Islet precursor cell (in vitro differentiated cells): ENCODE measurements at places on chromosomes 7 and 10.

DNA sequence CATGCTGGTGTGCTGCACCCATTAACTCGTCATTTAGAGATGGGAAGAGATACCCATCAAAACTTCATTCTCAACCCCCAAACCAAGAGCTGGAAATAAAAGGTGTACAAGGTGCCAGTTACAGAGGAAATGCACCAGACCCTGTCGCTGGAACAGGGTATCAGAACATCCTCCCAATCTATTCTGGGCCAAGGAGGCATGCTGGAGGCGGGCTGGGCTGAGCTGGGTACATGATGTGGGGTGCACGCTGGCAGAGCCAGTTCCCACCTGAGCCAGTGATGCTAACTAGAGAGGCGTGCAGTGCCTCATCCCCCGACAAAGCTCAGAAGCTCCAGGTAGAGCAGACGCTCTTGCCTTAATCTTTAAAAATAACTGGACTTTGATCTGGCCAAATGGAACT is 70.1 kb downstream of the NPSR1 start:
- DNase-seq: no peak

- no peak for DNase-seq
These were observed 30.5 kb upstream of the GNAT3 start for GRCh38 chr7:80542398-80542797.

GRCh38 chr10:10917031-10917430 is 100.6 kb upstream of the CELF2 start:
- DNase-seq: no peak

DNA sequence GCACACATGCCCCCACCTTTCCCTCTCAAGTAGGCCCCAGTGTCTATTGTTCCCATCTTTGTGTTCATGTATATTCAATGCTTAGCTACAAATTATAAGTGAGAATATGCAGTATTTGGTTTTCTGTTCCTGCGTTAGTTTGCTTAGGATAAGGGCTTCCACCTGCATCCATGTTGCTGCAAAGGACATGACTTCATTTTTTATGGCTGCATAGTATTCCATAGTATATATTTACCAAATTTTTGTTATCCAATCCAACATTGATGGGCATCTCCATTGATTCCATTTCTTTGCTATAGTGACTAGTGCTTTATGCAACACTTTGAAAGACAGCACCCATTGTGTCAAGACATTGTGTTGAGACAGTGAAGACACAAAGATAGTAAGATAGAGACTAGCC is 19.0 kb upstream of the ABCB4 start:
- no peak for DNase-seq

DNA sequence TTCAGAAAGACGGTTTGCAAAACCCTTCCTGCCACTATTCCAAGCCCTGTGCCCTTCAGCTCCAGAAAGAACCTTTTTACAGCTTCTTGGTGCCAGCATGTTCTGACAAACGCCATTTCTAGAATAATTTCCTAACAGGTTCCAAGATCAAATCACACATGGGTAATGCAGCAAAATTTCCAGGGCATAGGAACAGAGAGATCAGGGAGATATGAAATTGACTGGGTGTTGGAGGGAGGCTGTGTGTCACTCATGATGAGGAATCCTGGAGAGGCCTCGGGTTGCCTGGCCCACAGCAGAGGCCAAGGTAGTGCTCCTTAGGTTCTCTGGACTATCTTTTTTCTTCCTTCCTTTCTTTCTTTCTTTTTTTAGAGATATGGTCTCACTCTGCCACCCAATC is 29.5 kb downstream of the RAB19 start:
- no peak for DNase-seq

GRCh38 chr10:60463746-60464145 is 74.1 kb upstream of the ANK3 start:
- no peak for DNase-seq

DNA sequence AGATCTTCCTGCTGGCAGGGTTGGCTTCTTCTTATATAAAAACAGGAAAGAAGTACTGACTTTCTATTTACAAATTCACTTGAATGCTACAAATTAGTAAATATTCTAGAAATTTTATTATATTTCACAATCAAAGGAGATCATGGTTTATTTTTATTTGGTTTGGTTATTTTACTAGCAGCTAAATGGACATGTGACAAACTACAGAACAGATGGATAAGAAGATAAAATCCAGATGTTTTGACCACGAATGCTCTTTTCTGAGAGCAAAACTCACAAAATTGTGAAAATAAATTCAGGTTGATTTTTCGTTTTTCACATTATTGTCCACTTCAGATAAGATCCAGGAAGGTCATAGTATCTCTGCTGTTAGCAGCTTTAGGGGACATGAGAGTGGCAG is 55.4 kb downstream of the CACNA2D1 start:
- no peak for DNase-seq

- no peak for DNase-seq
These were observed 109.8 kb upstream of the NOBOX start for GRCh38 chr7:144513334-144513733.

- no peak for DNase-seq
These were observed 61.3 kb downstream of the PRLHR start for GRCh38 chr10:118534136-118534535.

DNA sequence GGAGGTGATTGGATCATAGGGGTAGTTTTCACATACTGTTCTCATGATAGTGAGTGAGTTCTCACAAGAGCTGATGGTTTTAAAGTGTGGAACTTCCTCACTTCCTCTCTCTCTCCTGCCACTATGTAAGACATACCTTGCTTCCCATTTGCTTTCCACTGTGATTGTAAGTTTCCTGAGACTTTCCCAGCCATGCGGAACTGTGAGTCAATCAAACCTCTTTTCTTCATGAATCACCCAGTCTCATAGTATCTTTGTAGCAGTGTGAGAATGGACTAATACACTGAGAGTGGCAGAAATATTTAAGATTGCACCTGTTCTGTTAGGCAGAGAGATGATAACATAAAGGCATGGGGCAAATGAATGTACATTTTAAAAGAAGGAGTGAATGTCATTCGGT is 507.8 kb downstream of the SORCS3 start:
- DNase-seq: no peak

DNA sequence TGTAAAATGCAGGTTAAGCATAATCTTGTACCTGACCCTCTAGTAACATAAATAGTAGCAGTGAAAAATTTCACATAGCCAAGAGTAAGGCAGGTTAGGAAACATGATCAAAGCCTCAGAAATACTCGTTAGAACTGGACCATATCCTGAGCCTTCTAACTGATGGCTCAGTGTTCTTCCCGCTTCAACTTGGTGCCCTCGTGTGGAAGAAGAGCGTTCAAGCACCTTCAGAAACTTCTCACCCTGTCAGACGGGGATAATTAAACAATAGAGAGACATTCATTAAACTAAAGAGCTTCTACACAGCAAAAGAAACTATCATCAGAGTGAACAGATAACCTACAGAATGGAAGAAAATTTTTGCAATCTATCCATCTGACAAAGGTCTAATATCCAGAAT is 124.5 kb downstream of the MYOF start:
- no peak for DNase-seq

GRCh38 chr10:48523820-48524758 is 80.8 kb downstream of the ARHGAP22 start:
- DNase-seq: no peak

- no peak for DNase-seq
These were observed 170.9 kb upstream of the MAGI2 start for GRCh38 chr7:79624336-79624735.

DNA sequence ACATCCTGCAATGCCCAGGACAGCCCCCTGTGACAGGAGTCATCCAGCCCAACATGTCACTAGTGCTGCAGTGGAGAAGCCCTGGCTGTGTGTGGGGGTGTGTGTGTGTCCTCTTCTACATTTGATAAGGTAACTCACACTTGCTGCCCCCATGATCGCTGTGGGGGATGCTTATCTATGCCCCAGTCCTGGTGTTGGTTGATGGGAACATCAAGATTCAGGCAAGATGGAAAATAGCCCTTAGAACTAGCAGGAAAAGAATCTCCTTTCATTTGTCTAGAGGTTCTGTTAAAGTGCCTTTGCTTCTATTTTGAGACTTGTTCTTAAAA is 52.4 kb downstream of the TCF7L2 start:
- DNase-seq: no peak

GRCh38 chr7:48299580-48300169 is 128.4 kb downstream of the ABCA13 start:
- peak; percentile 73 for DNase-seq

- DNase-seq: no peak
These were observed 20.4 kb downstream of the PRKAG2 start for GRCh38 chr7:151856516-151856915.

GRCh38 chr7:132859199-132859598 is 222.7 kb downstream of the CHCHD3 start:
- DNase-seq: no peak

DNA sequence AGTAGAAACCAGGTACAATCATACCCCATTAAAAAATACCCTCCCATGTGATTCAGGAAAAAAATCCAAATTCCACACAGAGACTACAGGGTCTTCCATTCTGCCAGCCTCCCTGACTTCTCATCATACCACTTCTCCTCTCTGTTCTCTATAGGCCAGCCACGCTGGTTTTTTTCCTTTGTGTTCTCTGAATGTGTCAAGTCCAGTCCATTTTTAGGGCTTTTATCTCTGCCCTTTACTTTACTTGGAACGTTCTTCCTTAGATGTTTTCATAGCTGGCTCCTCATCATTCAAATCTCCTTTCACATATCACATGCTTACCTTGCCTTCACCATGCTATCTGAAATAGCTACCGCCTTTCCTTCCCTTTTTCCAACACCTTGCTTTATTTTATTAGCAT is 597.6 kb downstream of the PHTF2 start:
- no peak for DNase-seq

GRCh38 chr10:103492655-103493261 is 747 bp upstream of the NEURL1 start:
- no peak for DNase-seq

DNA sequence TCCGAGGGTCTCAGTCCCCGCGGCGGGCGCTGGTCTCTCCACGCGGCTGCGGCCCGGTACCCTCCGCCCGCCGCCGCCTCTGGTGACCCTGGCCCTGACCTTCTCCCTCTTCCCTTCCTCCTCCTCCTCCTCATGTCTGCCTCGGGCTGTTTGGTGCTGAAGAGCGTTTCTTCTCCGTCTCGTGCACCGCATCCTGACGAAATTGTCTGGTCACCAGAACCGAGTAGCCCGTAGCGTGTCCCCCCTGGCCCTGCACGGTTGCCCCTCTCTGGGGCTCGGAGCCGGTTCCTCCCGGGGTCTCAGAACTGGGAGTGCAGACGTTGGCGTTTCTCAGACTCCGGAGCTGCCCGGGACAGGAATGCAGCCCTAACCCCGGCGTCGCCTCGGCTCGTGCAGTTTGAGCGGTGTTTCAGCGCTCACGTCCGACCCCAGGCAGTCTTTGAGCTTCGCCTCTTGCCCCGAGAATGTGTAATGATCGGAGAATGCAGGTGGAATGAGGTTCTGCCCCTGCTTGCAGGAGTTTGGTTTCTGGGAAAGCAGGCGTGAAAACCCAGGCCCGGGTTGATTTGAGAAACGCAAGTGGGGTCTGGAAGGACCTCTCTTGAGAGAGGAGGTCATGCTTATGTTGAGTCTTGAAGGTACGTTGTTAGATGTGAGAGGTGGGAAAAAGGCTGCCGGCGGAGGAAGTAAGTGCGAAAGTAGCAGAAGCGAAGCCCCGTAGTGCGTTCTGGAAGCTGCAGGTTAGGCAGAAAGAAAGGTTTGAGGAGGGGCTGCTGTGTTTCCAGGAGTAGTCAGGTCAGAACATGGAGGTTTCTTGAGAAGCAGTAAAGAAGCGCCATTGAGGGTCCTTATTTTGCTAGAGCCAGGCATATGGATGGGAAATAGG is 743 bp downstream of the RBM17 start:
- peak; percentile 91 for DNase-seq

- no peak for DNase-seq
These were observed 138.0 kb downstream of the CAMK1D start for GRCh38 chr10:12487366-12487765.

DNA sequence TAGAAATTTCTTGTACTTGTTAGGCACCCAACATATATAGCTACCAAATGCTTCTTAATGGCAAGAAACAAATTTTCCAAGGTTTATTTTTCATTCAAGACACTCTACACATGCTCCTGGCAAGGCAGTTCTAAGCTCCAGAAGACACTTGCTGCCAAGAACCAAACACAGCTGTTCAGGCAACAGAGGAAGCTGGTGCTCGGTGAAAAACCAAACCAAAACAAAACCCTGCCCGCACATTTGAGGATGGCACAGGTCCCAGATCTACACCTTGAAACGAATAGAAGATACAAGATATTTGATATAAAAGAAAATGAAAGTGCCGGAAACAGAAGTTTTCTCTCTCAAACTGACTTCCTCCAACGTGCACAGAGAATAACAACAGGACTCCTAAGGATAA is 4.9 kb upstream of the DNTT start:
- DNase-seq: no peak

DNA sequence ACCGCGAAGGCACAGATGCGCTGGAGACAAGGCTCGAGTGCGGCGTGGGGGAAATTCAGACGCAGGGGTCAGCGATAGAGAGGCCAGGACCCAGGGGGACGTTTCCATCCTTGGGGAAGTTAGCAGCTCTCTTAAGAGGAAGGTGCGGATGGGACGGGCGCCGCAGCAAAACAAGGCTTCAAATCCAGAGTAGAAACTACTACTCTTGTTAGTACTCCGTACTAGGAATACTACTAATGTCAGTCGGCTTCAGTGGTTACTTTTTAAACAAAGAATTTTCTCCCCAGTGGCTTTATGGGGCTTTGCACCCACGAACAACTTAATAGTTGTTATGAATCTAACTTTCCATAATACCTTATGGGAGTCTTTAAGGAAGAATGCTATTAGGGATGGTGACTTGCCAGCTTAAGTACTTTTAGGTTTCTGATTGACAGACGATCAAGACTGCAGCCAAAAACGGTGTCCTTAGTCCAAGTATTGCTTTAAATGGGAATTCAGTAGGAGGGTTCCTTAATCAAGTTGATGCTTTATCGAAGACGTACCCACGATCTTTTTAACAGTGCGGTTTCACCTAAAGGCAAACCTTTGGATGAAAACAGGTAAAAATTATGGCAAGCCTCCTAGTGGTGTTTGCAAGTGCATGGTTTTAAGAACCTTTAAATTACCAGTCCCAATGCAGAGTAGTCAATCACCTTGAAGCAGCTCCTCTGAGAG is 812 bp upstream of the IDE start:
- DNase-seq: no peak

DNA sequence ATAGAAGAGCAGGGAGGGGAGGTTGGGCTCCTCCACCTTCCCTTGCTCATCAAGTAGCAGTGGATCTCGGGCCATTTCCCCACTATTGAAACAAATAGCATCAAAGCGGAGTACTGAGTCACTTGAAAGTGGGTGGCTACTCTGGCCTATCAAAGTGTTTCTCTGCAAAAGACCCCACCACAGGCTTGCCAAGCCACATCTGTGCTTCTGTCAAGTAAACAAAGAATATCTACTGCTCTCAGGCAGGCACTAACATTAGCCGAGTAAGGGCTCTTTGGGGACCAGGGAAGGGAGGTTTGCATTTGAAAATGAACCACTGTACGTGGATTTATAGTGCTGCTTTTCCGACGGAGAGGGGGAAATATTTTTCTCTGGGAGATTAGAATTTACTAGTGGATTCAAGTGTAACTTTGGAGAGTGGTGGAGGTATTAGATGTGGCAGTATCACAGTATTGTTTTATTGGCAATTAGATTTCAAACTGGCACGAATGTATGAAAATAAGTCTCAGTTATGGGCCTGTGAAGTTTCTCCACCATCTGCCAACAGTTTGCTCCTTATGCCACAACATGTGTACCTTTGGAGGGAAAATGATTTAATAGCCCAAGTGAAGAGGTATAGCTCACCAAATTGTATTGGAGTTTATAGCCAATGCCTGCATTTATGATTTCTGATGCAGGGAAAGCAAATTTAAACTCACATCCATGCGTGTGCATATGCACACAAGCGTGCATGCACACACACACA is 97.5 kb downstream of the RPS24 start:
- DNase-seq: no peak

- peak; percentile 55 for DNase-seq
These were observed 40.5 kb downstream of the PRSS2 start for GRCh38 chr7:142811154-142811737.
